ENCODE measurements at places on chromosomes 5 and 9.

DNA sequence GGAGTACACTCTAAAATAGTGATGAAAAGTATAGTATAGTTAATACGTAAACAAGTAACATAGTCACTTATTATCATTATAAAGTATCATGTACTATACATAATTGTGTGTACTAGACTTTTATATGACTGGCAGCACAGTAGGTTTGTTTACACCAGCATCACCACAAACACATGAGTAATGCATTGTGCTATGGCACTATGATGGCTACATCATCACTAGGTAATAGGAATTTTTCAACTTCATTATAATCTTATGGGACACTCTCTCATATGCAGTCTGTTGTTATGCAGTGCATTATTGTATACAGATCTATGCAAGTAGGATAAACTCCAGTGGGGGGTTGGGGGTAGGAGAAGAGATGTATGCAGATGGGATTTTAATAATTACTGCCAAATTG lies 52.7 kb upstream of the ELL2 start:
- no peak for DNase-seq

GRCh38 chr9:110351009-110351467 lies 13.4 kb upstream of the TXNDC8 start:
- no peak for DNase-seq

- no peak for DNase-seq
Observed at GRCh38 chr9:114484215-114484853, 20.9 kb downstream of the WHRN start.

DNA sequence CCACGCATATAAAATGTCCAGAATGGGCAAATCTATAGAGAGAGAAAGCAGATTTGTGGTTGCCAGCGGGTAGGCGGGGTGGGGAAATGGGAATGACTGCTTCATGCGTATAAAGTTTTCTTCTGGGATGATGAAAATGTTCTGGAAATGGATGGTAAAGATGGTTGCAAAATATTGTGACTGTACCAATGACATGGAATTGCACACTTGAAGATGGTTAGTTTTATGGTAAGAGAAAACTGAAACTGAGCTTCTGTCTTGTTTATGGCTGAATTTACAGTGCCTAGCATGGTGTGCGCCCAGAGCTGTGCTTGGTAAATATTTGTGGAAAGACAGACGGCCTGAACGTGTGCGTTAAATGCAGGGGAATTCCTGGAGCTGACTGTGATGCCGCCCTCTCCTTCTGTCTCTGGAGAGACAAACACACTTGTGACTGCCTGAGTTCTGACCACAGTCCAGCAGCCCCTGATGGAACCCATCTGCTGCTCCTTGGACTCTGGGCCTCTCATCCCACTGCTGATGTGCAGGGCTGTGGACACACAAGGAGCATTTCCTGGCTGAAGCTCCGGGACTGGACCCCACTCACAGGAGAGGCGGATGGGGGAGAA lies 8.6 kb upstream of the PTGES start:
- DNase-seq = no peak

- DNase-seq = no peak
Observed at GRCh38 chr5:95901676-95902627, 59.7 kb downstream of the ELL2 start.

DNA sequence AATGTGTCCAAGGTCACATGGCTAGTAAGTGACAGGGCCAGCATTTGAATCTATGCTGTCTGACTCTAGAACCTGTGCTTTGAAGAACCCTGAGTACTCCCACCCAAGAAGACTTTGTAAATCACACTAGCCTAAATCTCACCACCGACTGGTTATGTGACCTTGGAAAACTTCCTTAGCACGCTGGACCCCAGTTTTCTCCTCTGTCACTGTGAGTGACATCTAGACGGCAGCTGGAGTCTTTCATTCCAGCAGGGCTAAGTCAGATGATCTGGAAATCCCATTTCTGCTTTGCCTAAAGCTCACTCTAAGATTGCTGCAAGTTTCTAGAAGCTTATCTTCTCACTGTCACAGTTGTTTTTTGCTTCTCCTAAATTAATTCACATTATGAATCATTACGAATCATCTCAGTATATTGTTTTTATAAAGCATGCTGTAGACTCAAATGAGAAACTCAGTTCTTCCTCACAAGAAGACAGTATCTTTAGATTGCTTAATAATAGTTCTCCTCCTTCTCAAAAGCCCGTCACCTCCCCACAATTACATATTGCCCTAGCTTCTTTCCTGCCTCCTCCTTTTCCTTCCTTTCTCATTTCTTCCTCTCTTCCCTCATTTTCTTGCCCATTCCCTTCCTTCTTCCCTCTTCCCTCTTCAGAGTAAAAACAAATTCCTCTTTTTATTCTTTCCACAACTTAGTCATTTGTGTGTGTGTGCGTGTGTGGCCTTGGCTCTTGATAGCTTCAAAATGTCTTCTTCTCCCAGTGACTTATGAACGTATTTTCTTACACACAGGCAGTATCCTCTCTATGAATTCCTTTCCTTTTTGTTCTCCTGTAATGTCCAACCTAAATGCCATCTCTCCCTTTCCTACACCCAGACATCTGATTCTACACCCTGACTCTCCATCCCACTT lies 16.8 kb downstream of the ALDOB start:
- no peak for DNase-seq

- DNase-seq = no peak
Observed at GRCh38 chr9:710951-711745, 130.3 kb upstream of the DMRT1 start.

DNA sequence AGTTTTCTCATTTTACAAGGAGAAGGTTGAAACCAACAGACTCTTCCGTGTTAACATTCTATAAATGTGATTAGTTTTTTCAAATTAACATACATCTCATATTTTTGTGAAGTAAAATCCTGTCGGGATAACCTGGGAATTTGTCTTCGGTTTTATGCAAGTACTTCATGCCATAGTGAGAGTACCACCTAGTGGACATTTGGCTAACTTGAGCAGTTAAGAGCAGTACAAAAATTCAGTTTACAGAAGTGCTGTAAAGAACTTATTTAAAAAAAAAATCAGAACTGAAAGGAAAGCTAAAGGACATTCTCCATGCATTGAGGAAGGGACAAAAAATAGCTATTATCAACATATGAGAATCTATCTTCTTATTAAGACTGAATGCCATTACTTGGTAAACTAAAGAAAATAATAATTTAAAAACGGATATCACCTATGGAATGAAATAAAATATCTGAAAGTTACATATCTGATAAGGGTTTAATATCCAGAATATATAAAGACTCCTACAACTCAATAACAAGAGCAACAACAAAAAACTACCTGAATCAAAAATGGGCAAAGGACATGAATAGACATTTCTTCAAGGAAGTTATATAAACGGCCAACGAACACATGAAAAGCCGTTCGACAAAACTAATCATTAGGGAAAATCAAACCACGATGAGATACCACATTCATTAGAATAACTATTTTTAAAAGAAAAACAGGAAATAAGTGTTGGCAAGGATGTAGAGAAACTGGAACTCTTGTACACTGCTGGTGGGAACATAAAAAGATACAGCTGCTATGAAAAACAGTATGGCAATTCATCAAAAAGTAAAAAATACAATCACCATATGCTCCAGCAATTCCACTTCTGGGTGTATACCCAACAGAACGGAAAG lies 117.0 kb upstream of the GNA14 start:
- DNase-seq = no peak

DNA sequence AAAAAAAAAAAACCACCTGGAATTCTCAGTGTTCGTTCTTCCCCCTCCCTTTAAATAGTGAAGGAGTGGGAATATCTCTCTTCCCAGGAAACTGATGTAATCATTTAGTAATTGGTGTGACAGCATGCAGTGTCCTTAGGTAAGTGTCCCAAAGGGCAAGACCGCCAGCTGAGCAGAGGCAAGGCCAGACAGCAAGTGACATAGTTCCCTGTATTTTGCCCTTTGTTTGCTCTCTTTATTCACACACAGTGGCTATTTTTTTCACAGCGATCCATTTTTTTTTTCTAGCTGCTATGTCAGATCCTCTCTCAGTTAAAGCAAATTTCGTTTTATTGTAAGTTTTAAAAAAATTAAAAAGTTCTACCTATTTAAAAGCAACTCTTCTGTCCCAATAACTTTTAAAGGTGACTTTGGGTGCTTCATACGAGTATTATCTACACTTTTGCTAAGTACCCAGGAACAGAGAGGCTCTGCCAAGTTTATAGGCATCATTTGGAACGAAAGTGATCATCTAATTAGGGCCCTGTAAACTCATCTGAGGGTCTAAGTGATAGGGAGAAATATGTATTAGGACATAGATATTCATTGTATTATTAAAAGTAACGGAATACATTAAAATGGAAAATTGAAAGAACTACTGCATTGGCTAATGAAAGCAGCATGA lies 98.2 kb upstream of the ALDH1A1 start:
- DNase-seq = no peak

DNA sequence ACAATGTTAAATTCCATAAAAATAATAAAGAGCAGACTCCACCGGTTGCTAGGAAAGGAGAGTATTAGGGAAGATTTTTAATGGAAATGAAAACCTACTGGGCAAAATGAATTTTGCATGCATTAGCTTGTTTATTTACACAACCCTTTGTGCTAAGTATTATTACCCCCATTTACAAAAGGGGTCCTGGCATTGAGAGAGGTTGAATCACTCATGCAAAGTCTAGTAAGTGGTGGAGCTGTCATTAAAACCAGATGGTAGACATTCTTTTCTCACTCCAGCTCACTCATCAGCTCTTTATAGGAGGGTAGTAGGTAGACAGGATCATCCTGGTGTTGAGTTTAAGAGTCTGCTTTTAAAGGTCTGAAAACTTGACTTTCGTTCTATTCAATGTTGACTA lies 395.1 kb downstream of the PLK2 start:
- DNase-seq = no peak

DNA sequence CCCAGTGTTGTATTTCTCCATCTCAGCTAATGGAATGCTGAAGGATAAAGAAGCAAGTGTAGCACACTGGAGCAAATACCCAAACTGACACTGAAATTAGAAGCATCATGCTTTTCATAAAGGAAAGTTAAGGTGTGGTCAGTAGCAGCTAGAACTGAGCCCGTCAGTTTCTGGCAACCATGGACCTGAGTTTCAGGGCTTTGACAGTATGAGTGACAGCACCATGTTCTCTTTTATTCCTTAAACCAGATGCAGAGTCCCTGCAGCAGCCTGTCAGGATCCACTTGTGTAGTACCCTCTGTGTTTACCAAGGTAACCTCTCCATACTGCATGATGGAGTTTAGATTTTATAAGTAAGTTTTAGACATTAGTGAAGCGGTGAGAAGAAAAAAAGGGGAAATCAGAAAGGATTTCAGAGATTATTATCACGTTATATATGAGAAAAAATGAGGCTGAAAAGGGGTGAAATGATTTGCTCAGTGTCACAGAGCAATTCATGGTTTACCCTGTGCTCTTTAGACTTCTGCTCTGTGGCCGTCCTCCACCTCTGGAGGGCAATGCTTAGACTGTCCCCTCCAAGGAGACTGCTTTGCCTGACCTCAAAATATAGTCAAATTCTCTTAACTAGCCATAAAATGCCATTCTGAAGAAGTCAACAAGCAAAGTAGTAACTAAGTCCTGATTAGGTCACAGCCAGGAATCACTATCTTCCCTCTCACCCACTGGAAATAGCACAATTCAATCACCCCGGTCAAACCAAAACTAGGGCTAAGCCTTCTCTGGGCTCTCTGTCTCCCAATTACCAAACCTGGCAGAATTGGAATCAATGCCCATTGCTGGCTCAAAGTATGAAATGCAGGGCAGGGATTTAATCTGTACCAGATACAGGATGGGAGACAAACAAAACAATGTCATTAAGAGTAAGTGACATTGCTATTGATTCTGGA lies 10.5 kb upstream of the MYOT start:
- DNase-seq = no peak

GRCh38 chr5:148733601-148734438 lies 79.5 kb upstream of the HTR4 start:
- DNase-seq = peak; percentile 80
